ENCODE measurements at places on chromosomes 16 and 17. TPM values are rescaled to one million over a fixed set of nuclear protein-coding genes. Genes with fewer than 3 reads are reported as not detected.
A peak's percentile ranks its signal among the peaks of the same experiment; 100 is the strongest.

GRCh38 chr17:61822326-61823285 lies 40.7 kb downstream of the BRIP1 start:
- H3K4me1 ChIP-seq, result no peaks in the 10 kb centered on the region
- no peak overlapping the region for H3K27ac ChIP-seq
- no peaks in the 10 kb centered on the region for H3K36me3 ChIP-seq
- H3K4me3 ChIP-seq, result no peak overlapping the region
- no peaks in the 10 kb centered on the region for H3K27me3 ChIP-seq

- no peaks in the 10 kb centered on the region for H3K36me3 ChIP-seq
- H3K27me3 ChIP-seq, result no peaks in the 10 kb centered on the region
- peaks cover 36% of the 10 kb centered on the region for H3K4me1 ChIP-seq
- DNase-seq, result no peak
- H3K27ac ChIP-seq, result no peak overlapping the region
- no peak overlapping the region for H3K4me3 ChIP-seq
Observed at GRCh38 chr17:50641357-50641756, 6.7 kb downstream of the ABCC3 start.

- H3K4me3 ChIP-seq, result no peak overlapping the region
- H3K4me1 ChIP-seq, result no peaks in the 10 kb centered on the region
- peaks cover 7% of the 10 kb centered on the region for H3K27me3 ChIP-seq
- no peaks in the 10 kb centered on the region for H3K36me3 ChIP-seq
- no peak for DNase-seq
- no peak overlapping the region for H3K27ac ChIP-seq
Observed at GRCh38 chr16:55012362-55012761, 81.7 kb downstream of the IRX5 start.

GRCh38 chr16:68272507-68273209 lies 8.3 kb downstream of the SLC7A6 start:
- H3K27me3 ChIP-seq, result no peaks in the 10 kb centered on the region
- peak overlapping the region; percentile 30 for H3K27ac ChIP-seq
- H3K4me1 ChIP-seq, result peaks cover 40% of the 10 kb centered on the region
- no peak for DNase-seq
- H3K36me3 ChIP-seq, result peaks cover 19% of the 10 kb centered on the region
- no peak overlapping the region for H3K4me3 ChIP-seq

GRCh38 chr17:17843096-17843495 lies 6.3 kb upstream of the SREBF1 start:
- peaks cover 57% of the 10 kb centered on the region for H3K4me1 ChIP-seq
- no peak overlapping the region for H3K4me3 ChIP-seq
- no peaks in the 10 kb centered on the region for H3K27me3 ChIP-seq
- H3K36me3 ChIP-seq, result no peaks in the 10 kb centered on the region
- DNase-seq, result no peak

- no peaks in the 10 kb centered on the region for H3K27me3 ChIP-seq
- no peak overlapping the region for H3K4me3 ChIP-seq
- no peaks in the 10 kb centered on the region for H3K4me1 ChIP-seq
- H3K36me3 ChIP-seq, result no peaks in the 10 kb centered on the region
- DNase-seq, result no peak
Observed at GRCh38 chr17:9886141-9886930, 18.7 kb downstream of the RCVRN start.

DNA sequence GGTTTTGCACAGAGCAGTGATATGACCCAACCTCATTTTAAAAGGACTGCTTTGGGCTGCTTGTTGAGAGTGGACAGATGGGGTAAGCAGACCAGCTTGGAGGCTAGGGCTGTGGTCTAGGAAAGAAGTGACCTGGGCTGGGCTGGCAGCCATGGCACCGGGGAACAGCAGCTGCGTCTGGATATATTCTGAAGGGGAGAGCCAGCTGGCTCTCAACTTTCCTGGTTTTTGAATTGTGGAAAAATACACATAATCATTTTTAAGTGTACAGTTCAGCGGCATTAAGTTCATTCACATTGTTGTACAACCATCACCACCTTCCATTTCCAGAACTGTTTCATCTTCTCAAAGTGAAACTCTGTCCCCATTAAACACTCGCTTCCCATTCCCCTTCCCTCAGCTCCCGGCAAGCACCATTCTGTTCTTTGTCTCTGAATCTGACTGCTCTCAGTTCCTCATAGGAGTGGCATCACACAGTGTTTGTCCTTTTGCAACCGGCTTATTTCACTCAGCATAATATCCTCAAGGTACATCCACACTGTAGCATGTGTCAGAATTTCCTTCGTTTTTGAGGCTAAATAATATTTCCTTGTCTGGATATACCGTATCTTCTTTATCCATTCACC lies 113.2 kb downstream of the SPECC1 start:
- peaks cover 4% of the 10 kb centered on the region for H3K4me1 ChIP-seq
- H3K4me3 ChIP-seq, result no peak overlapping the region
- H3K27ac ChIP-seq, result no peak overlapping the region
- H3K27me3 ChIP-seq, result no peaks in the 10 kb centered on the region

GRCh38 chr16:11010575-11011221 lies 66.3 kb downstream of the CLEC16A start:
- no peak overlapping the region for H3K4me3 ChIP-seq
- no peak for DNase-seq
- peaks cover 8% of the 10 kb centered on the region for H3K36me3 ChIP-seq
- no peaks in the 10 kb centered on the region for H3K4me1 ChIP-seq
- H3K27ac ChIP-seq, result no peak overlapping the region

DNA sequence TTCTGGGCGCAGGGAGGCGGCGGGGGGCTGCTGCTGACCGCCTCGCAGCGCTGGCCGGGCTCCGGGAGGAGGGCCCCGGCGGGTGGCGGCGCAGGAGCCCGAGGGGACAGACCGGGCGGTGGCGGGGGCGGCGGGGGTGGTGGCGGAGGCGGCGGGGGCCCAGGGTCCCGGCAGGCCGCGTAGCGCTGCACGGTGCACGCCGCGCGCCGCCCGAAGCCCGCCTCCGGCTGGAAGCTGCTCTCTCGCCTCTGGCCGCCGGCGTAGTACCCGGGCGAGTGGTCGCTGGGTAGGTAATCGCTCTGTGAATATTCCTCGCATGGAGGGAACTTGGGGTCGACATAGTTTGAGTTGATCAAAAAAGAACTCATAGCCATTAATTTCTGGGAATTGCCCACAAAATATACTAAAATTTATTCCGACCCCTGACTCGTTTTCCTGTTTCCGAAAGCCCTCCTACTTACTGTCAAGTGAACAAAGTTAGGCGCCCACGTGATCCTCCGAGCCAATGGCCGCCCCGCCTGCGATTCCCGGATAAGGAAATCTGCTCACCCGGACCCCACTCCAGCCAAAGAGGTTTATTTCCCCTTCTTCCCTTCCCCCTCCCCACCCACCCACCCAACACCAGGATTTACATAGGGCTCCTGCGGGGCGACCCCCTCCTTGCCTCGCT lies at the start of gene HOXB4:
HOXB4 (minus strand) TSS at position 405 of the 670 bp plus-strand sequence; CDS start at position 374, 31 bp downstream.
- H3K4me3 ChIP-seq, result peak within 1 kb of the TSS; percentile 59
- peaks cover 79% of the 10 kb centered on the region for H3K27me3 ChIP-seq
- no peaks in the 10 kb centered on the region for H3K36me3 ChIP-seq

GRCh38 chr16:71258372-71258771 lies 27.9 kb upstream of the HYDIN start:
- H3K27me3 ChIP-seq, result no peaks in the 10 kb centered on the region
- H3K4me3 ChIP-seq, result no peak overlapping the region
- no peak overlapping the region for H3K27ac ChIP-seq
- no peak for DNase-seq
- H3K4me1 ChIP-seq, result no peaks in the 10 kb centered on the region

DNA sequence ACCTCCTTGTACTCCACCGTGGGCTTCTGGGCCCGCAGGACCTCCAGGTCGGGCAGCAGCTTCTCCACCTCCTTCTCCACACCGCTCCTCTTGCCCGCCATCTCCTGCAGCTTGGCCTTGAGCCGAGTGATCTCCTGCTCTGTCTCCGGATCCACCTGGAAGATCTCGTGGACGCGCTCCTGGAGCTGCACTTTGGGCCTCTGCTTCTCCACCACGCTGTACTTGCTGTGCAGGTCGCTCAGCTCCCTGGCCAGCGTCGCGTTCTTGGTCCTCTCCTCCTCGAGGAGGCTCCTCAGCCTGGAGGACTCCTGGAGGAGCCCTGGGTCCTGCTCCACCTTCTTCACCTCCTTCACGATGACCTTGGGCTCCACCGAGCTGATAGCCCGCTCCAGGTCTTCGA lies 8.8 kb downstream of the CDK3 start:
- no peak for DNase-seq
- no peaks in the 10 kb centered on the region for H3K27me3 ChIP-seq
- no peak overlapping the region for H3K27ac ChIP-seq
- peaks cover 3% of the 10 kb centered on the region for H3K4me1 ChIP-seq
- peaks cover 2% of the 10 kb centered on the region for H3K36me3 ChIP-seq

DNA sequence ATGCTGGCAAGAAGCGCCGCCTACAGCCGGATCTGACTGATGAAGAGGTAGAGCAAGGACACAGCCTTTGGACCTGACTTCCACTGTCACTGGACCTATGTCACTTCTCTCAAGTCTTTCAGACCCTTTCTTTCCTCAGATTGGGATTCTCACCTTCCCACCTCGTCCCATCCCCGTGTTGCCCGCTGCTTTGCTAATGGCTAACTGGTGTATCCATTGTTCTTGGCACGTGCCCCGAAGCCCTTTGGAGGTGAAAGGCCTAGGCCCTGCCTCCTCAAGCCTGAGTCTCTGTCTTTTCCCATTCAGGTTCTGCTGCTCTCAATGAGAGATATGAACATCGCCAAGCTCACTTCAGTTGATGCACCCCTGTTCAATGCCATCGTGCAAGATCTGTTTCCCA lies 53.3 kb upstream of the KDM6B start:
- no peak for DNase-seq
- H3K36me3 ChIP-seq, result no peaks in the 10 kb centered on the region

DNA sequence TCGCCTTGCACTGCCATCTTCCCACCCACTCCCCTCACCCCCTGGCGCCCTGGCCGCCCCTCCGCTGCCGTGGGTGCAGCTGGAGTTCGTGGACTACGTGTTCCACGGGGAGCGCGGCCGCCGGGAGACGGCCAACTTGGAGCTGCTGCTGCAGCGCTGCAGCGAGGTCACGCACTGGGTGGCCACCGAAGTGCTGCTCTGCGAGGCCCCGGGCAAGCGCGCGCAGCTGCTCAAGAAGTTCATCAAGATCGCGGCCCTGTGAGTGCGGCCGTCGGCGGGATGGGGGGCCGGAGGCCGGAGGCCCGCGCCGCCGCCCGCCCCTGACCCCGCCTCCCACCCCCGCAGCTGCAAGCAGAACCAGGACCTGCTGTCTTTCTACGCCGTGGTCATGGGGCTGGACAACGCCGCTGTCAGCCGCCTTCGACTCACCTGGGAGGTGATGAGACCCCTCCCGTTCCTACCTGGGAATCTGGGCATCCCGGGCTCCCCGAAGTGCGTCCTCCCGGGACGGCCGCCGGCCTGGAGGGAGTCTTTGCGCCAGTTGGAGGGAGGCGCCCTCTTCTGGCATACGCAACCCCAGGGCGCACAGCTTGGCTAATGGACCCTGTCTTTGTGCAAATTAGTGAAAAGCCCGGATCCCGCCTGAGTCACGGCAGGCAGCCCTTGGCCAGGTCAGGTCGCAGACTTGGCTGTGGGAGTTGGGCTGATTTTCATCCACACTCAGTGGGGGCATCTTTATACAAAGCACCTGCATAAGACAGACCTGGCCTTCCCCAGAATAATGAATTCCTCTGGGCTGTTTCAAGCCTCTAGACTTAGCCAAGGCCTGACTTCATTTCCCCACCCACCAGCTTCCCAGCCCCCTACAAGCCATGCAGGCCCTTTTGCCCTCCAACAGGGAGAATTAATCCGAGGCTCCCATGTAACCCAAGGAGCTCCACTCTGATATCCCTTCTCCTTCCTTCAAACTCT lies 14.3 kb downstream of the RAPGEFL1 start:
- peak; percentile 87 for DNase-seq
- H3K36me3 ChIP-seq, result no peaks in the 10 kb centered on the region
- peak overlapping the region; percentile 58 for H3K4me3 ChIP-seq
- H3K27me3 ChIP-seq, result no peaks in the 10 kb centered on the region
- peak overlapping the region; percentile 48 for H3K27ac ChIP-seq

DNA sequence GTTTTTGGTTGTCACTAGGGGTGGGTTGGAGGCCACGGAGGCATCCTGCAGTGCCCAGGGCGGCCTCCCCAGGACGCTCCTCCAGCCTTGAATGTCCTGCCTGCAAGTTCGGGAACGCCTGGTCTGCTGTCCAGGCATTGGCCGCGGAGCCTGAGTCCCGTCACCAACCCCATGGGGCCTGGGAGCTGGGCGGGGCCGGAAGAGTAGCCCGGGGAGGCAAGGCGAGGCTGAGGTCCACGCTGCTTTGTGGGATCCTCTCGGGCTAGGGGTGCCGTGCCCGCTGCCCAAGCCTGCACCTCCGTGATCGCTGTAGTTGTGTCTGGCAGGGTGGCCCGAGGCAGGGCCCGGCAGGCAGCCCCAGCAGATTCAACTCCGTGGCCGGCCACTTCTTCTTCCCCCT lies 12.8 kb downstream of the TELO2 start:
- no peak overlapping the region for H3K27ac ChIP-seq
- H3K4me3 ChIP-seq, result no peak overlapping the region
- peaks cover 27% of the 10 kb centered on the region for H3K36me3 ChIP-seq
- peaks cover 4% of the 10 kb centered on the region for H3K4me1 ChIP-seq

- DNase-seq, result no peak
- H3K4me1 ChIP-seq, result no peaks in the 10 kb centered on the region
- H3K27me3 ChIP-seq, result no peaks in the 10 kb centered on the region
- H3K36me3 ChIP-seq, result no peaks in the 10 kb centered on the region
Observed at GRCh38 chr17:4375039-4375748, 8.7 kb upstream of the UBE2G1 start.

- no peak overlapping the region for H3K4me3 ChIP-seq
- H3K27me3 ChIP-seq, result no peaks in the 10 kb centered on the region
- no peaks in the 10 kb centered on the region for H3K36me3 ChIP-seq
- no peak for DNase-seq
- H3K27ac ChIP-seq, result no peak overlapping the region
- H3K4me1 ChIP-seq, result peaks cover 3% of the 10 kb centered on the region
Observed at GRCh38 chr16:79610771-79611170, 10.2 kb upstream of the MAF start.

DNA sequence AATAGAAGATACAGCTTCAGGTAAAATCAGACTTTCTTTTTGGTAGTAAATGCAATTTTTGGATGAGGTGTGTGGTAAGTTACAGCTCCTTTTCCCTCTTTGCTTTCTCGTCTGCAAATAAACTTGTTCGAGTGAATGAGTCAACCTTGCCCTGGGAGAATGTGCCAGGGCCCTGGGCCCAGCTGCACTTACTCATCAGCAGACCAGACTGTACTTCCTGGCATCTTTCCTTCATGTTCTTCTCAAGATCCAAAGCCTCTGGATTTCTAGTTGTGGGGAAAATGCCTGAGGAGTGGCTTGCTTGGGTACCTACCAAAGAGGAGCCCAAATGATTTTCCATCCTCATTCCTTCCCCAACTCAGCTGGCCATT lies 5.4 kb upstream of the G6PC1 start:
- H3K4me1 ChIP-seq, result peaks cover 46% of the 10 kb centered on the region
- H3K4me3 ChIP-seq, result no peak overlapping the region
- peak overlapping the region; percentile 19 for H3K27ac ChIP-seq

Gene CES5A
- not detected for total RNA-seq

Gene KRTAP1-1
- not detected for total RNA-seq

Gene TRPV3
- total RNA-seq, result 0.26 TPM

Gene CCDC78
- 0.78 TPM for total RNA-seq

Gene TMEM106A
- 14.2 TPM for total RNA-seq

Gene RUNDC3A
- 0.32 TPM for total RNA-seq

Gene FBXW10
- total RNA-seq, result not detected

Gene IL17C
- not detected for total RNA-seq

Gene P2RX5
- total RNA-seq, result 1.6 TPM

Measured in upper lobe of right lung (tissue), 1 donor.